ENCODE measurements at places on chromosomes 1 and 21. TPM values are rescaled to one million over a fixed set of nuclear protein-coding genes. Genes with fewer than 3 reads are reported as not detected.

GRCh38 chr1:102186536-102186935, 189.8 kb upstream of the OLFM3 start:
- no peak for DNase-seq

DNA sequence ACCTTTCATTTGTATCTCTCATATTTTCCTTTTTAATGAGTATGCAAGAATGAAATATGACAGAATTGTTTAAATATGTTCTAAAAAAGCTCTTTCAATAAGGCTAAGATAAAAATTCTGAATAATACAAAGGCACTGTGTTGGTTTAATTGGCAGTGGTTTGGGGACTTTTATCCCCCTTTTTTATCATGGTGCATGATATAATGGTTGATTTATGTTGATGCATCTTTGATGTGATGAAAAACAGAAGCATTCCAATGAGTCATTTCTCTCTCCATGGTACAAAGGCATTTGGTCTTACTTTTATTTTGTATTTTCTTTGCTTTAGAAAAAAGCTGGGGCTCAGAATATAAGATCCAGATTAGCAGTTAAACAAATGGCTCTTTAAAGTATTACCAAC, 127.2 kb upstream of the GREM2 start:
- no peak for DNase-seq

- DNase-seq = no peak
Observed at GRCh38 chr1:14757286-14757625, 158.8 kb downstream of the KAZN start.

- DNase-seq = no peak
Observed at GRCh38 chr1:196590012-196590708, 18.1 kb downstream of the KCNT2 start.

Gene NUAK2
- 0.75 TPM for total RNA-seq

Gene RNU1-4
- total RNA-seq = 6,195 TPM

Gene ATP5PO
- total RNA-seq = 556 TPM

GRCh38 chr1:112689196-112689841, 14.9 kb downstream of the MOV10 start:
- no peak for DNase-seq

DNA sequence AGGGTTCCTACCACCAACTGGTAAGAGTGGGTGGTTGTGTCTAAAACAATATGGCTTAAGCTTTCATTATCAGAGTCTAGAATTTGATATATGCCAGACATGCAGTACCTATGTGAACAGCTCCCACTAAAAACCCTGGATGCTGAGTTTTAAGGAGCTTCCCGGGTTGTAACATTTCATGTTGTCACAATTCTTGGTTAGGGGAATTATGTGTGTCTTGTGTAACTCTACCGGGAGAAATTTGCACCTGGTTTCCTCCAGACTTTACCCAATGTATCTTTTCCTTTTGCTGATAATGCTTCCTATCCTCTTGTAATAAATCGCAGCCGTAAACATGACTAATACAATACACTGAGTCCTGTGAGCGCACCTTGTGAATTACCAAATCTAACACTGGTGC, 48.3 kb downstream of the ARID4B start:
- DNase-seq = no peak

Gene CYP2J2
- 160 TPM for total RNA-seq

Gene UBE2U
- not detected for total RNA-seq

DNA sequence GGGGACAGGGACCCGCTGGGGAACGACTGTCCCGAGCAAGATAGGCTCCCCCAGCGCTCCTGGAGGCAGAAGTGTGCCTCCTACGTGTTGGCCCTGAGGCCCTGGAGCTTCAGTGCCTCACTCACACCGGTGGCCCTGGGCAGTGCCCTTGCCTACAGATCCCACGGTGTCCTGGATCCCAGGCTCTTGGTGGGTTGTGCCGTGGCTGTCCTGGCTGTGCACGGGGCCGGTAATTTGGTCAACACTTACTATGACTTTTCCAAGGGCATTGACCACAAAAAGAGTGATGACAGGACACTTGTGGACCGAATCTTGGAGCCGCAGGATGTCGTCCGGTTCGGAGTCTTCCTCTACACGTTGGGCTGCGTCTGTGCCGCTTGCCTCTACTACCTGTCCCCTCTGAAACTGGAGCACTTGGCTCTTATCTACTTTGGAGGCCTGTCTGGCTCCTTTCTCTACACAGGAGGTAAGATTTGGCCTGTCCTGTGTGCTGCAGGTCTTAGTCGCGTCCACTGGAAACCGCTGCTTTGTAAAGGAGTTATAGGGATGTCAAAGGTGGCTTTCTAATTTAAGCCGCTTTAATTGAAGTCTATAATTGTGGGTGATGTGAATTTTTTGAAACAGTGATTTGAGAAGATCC, 717 bp downstream of the UBIAD1 start:
- DNase-seq = no peak

DNA sequence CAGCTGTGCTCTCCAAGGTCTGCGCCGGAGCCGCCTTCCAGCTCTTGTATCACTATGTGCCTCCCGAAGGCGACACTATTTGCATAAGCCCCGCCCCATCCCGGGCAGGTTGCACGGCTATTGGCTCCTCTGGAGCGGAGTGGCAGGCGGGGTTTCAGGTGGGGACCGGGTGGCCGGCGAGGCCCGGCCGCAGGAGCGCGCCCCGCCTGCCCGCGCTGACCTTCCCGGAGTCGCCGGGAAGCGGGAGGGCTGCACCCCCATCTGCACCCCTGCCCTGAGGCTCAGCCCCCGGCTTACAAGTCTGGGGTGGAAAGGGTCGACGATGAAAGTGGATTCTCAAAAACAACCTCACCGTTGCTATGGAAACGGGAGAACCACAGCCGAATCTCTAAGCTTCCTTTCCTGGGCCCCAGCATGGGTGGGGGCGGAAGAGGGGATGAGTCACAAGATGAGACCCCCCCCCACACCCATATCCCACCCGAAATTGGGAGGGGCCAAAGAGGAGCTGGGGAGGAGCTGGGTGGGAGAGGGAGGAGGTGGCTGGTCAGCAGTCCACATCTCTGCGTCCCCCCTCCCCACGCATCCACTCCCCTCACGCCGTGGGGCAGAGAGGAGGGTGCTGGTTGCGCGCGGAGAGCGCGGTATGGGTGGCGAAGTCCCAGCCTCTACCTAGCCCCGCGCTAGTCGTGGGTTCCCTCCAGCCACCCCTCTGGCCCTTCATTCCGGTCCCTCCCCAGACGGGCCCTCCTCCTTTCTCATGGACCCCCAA, at the start of gene HPCAL4:
HPCAL4 (minus strand) TSS at position 51 of the 769 bp plus-strand sequence. CDS start 6,830 bp downstream, outside the sequence.
- peak; percentile 90 for DNase-seq

DNA sequence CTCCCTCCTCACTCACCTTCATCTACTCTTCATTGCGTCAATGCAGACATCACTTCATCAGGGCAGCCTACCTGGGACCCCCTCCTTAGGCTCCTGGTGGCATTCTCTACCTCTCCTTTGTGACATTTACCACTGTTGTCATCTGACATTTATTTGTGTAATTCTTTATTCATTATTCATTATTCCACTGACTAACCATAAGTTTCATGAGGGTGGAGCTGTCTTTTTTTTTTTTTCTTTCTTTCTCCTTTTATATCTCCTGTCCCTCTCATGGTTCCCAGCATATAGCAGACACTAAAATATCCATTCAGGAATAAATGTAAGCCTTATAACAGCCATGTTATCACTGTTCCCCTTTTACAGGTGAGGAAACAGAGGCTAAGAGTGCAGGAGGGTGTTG, 126.8 kb downstream of the KAZN start:
- no peak for DNase-seq

GRCh38 chr1:115076384-115076915, 12.9 kb downstream of the TSPAN2 start:
- DNase-seq = no peak

DNA sequence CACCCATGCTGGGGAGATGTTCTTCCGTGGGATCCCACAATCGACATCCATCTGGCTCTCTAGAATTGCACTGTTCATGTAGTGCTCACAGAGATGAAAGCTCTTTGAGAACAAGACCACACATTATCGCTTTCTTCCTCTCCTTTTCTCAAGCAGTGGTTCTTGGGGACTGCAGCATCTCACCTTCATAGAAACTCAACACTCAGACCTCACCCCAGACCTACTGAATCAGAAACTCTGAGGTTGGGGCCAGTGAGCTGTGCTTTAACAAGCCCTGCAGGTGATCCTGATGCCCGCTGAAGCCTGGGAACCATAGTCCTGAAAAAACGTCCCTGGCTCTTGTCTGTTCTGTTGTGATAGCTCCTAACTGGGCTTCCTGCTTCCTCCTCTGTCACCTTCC, 251.3 kb upstream of the FGGY start:
- DNase-seq = no peak

DNA sequence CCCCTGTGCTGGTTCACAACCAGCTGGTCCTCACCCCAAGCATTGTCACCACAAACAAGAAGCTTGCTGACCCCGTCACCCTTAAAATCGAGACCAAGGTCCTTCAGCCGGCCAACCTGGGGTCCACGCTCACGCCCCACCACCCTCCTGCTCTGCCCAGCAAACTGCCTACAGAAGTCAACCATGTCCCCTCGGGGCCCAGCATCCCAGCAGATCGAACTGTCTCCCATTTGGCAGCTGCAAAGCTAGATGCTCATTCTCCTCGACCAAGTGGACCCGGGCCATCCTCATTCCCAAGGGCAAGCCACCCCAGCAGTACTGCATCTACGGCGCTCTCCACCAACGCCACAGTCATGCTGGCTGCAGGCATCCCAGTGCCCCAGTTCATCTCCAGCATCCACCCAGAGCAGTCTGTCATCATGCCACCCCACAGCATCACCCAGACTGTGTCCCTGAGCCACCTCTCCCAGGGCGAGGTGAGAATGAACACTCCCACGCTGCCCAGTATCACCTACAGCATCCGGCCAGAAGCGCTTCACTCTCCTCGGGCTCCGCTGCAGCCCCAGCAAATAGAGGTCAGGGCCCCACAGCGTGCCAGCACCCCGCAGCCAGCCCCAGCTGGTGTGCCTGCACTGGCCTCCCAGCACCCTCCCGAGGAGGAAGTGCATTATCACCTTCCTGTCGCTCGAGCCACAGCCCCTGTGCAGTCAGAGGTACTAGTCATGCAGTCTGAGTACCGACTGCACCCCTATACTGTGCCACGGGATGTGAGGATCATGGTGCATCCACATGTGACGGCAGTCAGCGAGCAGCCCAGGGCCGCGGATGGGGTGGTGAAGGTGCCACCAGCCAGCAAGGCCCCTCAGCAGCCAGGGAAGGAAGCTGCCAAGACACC, 40.6 kb downstream of the ZBTB17 start:
- peak; percentile 71 for DNase-seq

Gene PTPRU
- total RNA-seq = 6.6 TPM

Gene OR2T29
- not detected for total RNA-seq

- DNase-seq = no peak
Observed at GRCh38 chr1:205656236-205656635, 24.1 kb downstream of the SLC45A3 start.

DNA sequence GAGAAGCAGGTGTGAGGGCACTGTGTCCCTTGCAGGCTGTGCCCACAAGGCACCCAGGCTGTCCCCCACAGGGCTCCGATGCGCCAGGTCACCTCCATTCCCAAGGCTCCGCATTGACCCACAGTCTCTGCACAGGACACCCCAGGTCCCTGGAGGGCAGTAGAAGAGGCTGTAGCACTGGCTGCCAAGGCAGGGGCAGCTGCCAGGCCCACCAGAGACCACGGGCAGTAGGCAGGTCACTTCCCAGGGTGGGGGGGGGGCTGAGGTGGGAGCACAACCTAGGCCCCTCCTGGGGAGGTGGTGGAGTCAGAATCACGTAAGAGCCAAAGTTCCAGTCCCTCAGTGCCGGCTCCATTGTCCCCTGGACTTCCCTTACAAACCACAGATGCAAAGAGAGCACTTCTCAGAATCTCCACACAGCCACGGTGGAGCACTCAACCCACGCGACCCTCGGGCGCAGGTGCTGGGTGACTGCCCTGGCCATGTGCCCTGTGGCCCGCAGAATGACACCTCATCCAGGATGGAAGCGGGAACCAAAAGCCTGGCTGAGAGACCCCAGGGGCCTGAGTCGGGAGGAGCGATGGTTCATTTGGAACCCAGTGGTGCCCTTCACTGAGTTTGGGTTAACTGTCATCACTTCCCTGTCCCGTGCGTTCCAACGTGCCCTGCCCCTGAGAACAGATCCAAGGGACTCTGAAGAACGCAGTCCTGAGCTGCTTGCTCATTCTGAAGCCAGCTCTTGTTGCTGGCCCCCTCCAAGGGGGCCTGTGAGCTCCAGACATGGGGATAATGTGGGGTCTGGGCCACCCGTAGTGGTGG, 69.7 kb upstream of the PDE9A start:
- peak; percentile 31 for DNase-seq

GRCh38 chr1:156480016-156480370, 20.6 kb downstream of the MEF2D start:
- no peak for DNase-seq

DNA sequence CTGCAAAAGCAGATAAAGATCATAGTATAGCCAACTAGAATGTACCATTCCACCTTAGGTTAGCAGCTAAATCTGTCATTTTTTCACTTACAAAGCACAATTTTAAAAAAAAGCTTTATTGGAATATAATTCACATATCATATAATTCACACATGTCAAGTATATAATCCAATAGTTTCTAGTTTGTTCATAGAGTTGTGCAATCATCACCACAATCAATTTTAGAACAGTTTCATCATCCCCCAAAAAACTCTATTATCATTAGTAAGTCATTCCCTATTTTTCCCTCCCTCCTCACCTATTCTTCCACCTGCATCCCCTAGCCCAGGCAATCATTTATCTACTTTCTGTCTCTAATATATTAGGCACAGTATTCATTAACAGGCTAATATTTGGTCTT, 32.0 kb upstream of the INSL5 start:
- no peak for DNase-seq

Gene ACTA1
- total RNA-seq = 14,709 TPM

- DNase-seq = no peak
Observed at GRCh38 chr1:245598524-245599305, 443.9 kb downstream of the KIF26B start.

Gene TNFSF18
- not detected for total RNA-seq

- DNase-seq = no peak
Observed at GRCh38 chr1:59401581-59401980, 104.7 kb downstream of the FGGY start.

GRCh38 chr1:177172272-177172671, 1.5 kb downstream of the BRINP2 start:
- DNase-seq = no peak

GRCh38 chr1:101723415-101723814, 273.3 kb downstream of the OLFM3 start:
- no peak for DNase-seq

- DNase-seq = no peak
Observed at GRCh38 chr1:15110128-15110866, 43.2 kb upstream of the TMEM51 start.

GRCh38 chr21:46285206-46285661, at the start of gene MCM3AP:
MCM3AP (minus strand) TSS chr21:46285611; CDS start chr21:46285286, 325 bp downstream.
- DNase-seq = no peak
